Colonic mucosa (tissue), 4 donors: ENCODE measurements at places on chromosomes 2 and 18. TPM values are rescaled to one million over a fixed set of nuclear protein-coding genes. Genes with fewer than 3 reads are reported as not detected.

Gene PELI1
- total RNA-seq: 57.6 TPM

Gene IL18R1
- total RNA-seq: 3.0 TPM

Gene DSG2
- total RNA-seq: 237 TPM

- DNase-seq: no peak
These were observed 135.4 kb upstream of the SERPINE2 start for GRCh38 chr2:224174521-224174920.

Gene SRBD1
- 14.4 TPM for total RNA-seq

Gene EIF2AK2
- 37.3 TPM for total RNA-seq

DNA sequence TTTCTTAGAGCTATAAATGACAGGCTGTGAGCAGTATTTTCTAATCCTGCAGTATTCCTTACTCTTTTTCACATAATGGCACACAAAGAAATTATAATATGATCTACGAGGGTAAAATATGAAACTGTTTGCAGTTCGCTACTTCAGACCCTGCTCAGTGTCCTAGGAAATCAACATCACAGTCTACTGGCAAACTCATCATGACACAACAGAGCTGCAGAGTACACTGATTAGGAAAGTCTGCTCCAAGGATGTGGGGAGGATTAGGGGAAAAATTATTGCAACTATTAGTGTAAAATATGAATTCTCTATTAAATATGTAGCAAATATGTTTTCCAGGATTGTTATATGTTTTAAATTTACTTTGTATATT, 149.2 kb upstream of the REG3G start:
- no peak for DNase-seq

DNA sequence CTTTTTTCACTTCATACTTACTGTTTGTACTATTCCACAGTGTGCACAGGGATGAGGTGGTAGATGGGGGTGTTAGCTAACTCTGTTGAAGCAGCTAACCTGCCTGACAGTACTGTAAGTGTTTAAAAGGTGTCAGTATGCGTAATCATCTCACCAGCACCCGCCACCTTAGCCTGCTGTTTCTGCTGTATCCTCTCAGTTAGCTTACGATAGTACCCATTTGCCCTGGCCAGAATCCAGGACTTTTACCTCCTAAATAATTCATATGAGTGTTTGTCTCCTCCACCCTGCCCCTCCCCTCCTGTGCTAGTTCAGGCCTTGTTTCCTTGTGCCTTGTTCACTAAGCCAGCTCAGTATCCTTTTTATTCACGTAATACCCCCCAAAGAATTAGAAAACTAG, 34.2 kb downstream of the TRAPPC12 start:
- DNase-seq: no peak
